ENCODE measurements at places on chromosomes 4 and X.

- DNase-seq, result no peak
Measured at GRCh38 chrX:64447207-64447606, 52.0 kb upstream of the MTMR8 start.

GRCh38 chrX:106718709-106719108, 7.8 kb upstream of the RNF128 start:
- DNase-seq, result no peak

- no peak for DNase-seq
Measured at GRCh38 chr4:158861766-158862165, 92.9 kb downstream of the FNIP2 start.

GRCh38 chrX:82813671-82814078, 694.4 kb upstream of the POU3F4 start:
- DNase-seq, result no peak

DNA sequence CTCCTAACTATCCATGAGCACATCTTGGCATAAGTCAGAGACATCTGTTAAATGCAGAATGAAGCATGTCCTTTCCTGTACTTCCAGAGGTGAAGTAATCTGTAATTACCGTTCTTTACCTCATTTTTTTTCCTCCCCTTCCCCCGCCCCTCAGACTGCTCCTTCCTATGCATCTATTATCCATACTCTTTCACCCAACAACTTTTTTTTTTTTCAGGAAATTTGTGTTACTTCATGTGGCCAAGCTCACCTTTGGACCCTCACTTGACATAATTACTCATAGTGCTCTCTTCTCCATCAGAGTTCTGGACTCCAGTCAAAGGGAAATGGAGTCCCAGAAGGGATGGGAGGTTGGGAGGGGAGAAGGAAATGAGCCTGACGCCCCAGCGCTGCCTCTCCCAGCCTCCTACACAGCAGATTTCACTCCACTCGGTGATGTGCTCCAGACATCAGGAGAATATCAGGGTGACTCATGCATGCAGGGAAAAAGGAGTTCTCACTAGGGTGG, 568.8 kb downstream of the STIM2 start:
- DNase-seq, result no peak

GRCh38 chr4:97367878-97368277, 775.4 kb downstream of the STPG2 start:
- no peak for DNase-seq

DNA sequence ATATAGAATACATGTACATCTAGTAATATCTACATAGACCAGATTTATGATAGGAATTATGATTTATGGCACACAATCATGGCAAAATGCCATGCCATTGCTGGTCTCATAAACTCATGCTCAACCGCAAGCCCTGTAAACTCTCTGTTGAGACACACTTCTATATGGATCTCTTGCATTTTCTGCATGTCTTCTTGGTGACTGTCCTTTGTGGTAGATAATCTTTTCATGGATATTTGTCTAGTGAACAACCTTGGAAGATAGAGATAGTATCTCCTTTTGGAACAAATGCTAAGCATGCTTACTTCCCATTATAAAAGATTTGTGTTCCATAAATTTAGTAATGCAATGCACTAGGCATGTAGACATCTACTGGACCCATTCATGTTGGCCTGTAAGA, 328.0 kb downstream of the NAF1 start:
- DNase-seq, result no peak

DNA sequence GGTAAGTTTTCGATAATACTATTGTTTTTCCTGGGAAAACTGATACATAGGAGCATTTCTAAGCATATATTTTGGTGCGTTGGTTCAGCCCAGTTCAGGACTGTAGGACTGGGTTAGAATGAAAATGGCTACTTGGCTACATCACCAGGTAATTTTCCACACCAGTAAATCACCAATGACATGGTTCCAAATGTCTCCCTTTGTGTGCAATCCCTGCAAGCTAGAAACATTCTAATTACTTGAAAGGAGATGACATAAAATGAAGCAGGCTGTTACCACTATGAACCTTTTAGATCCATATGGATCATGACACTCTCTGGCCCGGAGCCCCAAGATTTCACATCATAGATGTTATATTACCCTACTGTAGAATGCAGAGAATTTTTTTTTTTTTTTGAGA, 577.4 kb upstream of the FTHL17 start:
- DNase-seq, result no peak

DNA sequence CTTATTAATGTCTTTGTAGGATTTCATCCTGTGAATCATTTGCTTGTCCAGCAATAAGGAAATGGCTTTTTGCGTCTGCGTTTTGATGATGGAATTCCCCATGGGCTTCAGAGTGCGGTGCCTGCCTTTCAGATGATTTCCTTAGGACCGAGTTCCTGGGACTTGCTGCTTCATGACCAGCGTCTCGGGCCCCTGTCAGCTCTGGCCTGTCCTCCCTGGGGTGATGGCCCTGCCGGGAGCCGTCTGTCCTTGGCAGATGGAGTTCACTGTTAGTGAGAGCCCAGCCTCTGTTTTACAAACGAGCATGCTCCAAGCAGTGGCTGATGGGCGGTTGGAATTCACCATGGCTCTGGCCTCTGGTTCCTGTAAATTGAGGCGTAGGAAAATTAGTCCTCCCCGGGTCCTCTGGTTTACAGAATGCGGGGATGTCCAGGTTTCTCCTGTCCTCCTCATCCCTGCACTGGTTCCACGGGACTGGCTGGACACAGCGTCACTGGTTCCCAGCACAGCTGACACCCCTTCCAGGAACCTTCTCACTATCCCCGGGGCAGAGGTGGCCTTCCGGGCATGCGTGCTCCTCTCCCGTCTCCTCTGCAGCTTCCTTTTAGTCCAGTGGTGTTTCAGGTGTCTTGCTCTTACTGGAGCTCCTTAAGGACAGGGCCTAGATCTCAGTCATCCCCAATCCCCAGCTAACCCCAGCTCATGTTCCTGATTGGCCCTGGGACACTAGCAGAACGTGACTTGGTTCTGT, 34.9 kb downstream of the TBC1D14 start:
- no peak for DNase-seq

DNA sequence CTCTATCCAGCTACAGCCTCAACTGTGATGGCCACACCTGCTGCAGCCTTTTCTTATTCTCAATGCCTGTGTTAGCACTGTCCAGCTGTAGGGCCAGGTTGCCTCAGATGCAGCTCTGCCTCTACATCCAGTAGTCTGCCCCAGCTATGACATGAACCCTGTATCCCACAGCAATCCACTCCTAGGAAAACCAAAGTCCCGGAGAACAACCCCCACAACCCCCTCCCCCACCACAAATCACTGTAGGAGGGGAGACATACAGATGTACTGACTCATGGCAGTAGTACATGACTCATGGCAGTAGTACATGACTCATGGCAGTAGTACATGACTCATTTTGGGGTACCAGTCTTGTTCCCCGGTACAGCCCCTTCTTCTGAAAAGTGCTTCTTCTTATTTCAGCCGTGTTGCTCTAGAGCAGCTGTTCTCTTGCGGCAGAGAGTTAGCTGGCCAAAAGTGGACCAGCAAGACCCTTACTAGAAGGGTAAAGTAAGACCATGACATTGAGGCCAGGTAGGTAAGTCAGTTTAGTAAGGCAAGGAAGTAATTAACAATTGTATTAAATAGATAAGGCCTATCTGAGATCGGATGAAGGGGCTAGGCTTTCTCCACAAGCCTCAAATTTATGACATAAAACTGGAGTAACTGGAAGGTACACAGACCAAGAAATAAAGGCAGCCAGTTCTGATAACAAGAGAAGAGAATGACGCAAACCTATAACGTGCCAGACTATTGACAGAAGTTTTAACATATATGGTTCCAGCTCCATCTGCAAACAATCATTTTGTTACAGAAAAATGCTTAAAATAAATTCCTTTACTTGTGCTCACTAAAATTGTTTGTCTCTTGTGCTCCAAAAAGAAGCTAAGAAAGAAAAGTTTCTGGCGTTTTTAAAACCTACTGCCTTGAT, 221.4 kb downstream of the TACR3 start:
- DNase-seq, result no peak

DNA sequence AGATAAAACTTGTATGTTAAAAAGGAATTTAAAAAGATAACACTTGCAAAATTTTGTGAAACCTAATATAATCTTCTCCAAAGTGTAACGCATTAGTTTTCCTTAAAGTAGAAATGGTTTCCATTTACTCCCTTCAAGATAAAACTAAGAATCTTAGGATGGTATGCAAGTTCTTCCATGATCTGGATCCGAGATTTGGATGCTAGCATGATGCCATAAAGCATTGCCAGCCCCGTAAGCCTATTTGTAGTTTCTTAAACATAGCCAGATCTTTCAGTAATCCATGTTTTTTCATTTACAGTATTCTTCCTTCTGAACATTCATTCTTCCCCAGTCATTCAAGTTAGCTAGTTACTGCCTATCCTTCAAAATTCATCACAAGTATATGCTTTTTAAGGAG, 572.4 kb downstream of the KCNIP4 start:
- DNase-seq, result no peak

DNA sequence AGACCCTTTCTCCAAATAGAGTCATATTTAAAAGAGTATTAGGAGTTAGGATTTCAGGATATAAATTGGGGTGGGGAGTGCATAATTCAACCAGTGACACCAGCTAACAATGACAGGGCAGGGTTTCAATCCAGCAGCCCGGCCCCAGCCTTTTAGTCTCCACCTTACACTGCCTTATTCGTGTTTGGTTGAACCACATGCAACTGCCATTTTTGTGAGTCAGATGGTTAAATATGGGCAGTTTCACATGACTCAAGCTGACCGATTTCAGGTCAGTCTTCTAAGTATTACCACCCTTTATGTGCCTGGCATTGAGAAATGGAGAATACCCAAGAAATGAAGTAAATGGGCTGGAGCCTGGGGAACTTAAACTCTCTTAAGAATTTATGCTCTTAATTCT, 102.8 kb downstream of the STOX2 start:
- no peak for DNase-seq

- no peak for DNase-seq
Measured at GRCh38 chrX:68443155-68443868, 10.0 kb upstream of the OPHN1 start.

- DNase-seq, result no peak
Measured at GRCh38 chrX:27446423-27446822, 16.7 kb downstream of the PPP4R3C start.

- DNase-seq, result no peak
Measured at GRCh38 chrX:110914281-110914680, 118.7 kb upstream of the CHRDL1 start.

DNA sequence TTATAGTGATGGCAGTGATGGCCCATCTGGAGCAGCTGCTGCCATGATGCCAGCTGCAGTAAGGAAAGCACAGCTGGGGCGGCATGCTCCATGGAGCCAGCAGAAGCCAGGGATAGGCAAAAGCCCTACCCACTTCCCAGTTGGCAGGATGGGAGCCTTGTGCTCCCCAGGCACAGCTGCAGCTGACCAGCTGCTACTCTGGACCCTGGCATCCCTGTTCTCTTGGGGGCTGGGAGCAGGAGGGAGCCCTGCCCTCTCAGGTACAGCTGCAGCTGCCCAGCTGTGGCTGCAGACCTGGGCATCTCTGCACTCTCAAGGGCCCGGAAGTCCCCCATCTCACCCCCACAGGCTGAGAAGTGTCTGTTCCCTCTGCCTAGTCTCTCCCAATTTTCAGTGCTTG, 531.9 kb downstream of the PCDH18 start:
- no peak for DNase-seq

DNA sequence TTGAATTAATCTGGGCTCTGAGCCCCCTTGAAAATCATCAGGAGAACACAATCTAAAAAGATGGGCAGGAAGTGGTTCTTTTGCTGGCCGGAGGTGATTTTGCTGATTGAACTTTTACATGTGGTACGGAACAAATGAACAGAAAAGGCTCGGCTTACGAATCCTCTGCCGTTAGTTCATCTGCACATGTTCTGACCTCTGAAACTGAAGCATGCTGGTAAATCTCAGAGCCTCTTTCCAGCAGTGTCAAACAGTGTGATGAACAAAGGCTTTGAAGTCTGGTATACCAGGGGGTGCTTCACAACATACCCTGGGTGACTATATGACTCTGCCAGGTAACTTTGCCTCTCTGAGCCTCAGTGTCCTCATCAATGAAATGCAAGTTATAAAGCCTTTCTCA, 194.2 kb upstream of the C1QTNF7 start:
- no peak for DNase-seq

DNA sequence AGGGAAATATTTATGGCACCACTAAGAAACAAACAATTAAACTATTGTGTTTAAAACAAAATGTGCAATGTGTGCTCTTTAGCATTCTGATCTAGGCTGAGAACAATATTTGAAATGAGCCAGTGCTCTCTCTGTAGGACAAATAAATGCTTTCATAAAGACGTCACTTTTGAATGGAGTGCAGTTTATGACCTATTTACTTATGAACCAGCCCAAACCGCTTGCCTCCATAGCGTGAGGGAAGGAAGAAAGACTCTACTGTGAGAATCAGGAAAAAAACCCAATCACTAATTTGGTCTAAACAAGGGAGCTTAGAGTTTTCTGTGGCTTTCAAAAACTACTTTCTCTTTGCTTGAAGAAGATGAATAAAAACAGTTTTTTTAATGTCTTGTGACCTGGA, 39.4 kb downstream of the SAT1 start:
- DNase-seq, result no peak

DNA sequence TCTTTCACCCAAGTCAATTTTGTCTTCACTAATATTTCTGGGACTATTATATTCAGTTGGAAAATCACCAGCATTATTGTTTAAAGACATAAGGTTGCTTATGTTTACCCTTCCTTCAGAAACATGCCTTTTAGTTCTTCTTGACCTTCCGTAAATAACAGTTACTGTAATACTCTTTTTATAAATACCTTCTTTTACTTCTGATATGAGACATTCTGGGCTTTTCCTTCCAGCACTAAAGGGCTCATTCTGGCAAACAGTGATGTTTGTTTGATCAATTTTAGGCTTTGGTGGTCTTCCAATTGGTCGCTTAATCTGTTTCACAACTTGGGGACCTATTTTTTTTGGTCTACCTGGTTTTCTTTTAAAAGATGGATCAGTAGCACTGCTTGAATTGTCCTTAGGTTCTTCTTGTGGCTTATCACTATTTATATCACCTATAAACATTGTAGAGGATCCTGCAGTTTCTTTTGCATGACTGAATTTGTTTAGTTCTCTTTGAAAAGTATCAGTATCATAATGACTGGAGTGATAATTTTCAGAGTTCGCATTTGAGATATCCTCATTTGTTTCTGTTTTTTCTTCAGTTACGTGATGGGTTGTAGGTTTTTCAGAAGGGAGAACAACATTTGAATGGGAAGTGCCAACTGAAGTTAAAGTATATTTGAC, 64.8 kb downstream of the NCAPG start:
- no peak for DNase-seq

GRCh38 chr4:48974979-48975640, 11.0 kb upstream of the CWH43 start:
- DNase-seq, result no peak

- no peak for DNase-seq
Measured at GRCh38 chr4:99986792-99987191, 36.7 kb upstream of the H2AZ1 start.

DNA sequence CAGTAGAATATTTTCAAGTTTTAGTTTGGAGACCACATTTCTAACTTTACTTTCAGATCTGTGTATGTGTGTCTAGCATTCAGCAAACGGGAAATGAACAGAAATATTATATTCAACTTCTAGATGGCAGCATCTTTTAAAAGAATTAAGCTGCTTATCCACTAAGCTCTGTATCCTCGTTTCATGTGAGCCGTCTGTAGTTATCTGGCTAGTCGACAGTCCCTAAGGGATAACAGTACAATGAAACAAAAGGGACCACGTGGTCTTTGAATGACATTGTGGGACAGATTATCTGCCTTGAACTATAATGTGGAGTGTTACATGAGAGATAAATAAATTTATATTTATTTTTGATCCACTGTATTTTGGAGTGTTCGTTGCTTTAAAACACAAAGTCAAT, 35.8 kb upstream of the PRSS12 start:
- DNase-seq, result no peak

- no peak for DNase-seq
Measured at GRCh38 chrX:40933132-40933705, 152.0 kb upstream of the USP9X start.
